Activated CD8-positive, alpha-beta memory T cell treated with anti-CD3 and anti-CD28 coated beads, Interleukin-2, amount 10 ng/mL, durations not matched to agents 7 days and 5 days (primary cell): ENCODE measurements at places on chromosomes 12 and 14. TPM values are rescaled to one million over a fixed set of nuclear protein-coding genes. Genes with fewer than 3 reads are reported as not detected.

Gene WASHC3
- 32.4 TPM for total RNA-seq

Gene JPH4
- total RNA-seq: 0.77 TPM

Gene CIDEB
- 44.2 TPM for total RNA-seq

Gene GTF2A1
- 34.7 TPM for total RNA-seq

Gene NFE2
- not detected for total RNA-seq
